M059J (cell line): ENCODE measurements at places on chromosomes 1 and 21. TPM values are rescaled to one million over a fixed set of nuclear protein-coding genes. Genes with fewer than 3 reads are reported as not detected.

DNA sequence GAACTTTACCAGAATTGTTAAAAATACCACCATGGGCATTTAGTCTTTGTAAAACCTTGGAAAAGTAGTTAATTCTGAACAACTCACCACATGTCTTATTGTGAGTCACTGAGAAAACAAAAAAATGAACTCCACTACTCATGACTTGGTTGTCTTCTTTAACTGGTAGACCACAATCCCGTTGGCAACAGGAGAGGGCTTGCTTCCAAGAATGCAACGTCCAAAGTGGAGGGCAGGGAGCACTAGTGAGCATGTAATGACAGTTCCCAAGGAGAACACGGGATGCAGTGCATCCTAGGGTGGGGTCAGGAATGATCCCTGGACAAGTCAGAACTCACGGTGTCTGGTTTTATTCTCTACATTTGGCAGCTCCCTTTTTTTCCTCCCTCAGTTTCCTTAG is 15.2 kb upstream of the HMCN1 start:
- peak; percentile 94 for DNase-seq

The NUDT17 gene
- total RNA-seq = 3.1 and 3.2 TPM in 2 replicates

The HMGCL gene
- total RNA-seq = 41.8 and 43.2 TPM in 2 replicates

The MLLT11 gene
- total RNA-seq = 43.2 and 46.5 TPM in 2 replicates

- DNase-seq = no peak
These were observed 20.7 kb upstream of the ATP1A1 start for GRCh38 chr1:116352349-116352813.

DNA sequence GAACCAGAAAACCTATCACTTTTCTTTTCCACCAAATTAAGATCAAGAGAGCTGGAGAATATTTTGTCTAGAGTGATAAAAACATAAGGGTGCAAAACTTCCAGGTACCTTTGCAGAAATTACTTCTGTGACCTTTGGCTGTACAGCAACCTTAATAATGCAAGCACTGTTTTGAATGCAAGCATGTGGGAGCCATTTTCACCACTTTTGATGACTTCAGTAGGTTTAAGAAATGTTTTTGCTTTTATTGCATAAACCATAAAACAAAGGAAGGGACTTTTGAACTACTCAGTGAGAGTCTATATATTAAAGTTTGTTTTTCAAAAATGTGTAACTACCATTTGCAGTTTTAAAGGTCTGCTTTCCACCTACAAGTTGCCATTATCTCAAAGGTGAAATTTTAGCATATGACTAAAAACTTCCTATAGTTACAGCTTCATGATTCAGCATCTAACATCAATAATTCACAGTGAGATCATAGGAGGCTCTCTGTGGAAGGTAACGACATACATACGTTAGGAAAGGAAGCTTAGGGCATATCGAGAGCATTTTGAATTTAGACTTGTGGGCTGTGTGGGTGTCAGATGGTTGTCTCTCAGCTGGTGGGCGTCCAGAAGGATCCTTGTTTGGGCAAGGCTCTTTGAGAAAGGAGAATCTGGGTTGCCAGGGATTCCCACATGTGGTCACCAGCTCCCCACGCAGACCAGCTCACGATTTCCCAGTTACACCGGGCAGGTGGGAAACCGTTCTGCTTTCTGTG is 1.1 kb upstream of the GADD45A start:
- DNase-seq = peak; percentile 35

The LCE1B gene
- not detected in 2 replicates for total RNA-seq

The KCNE2 gene
- 0.10 TPM in 1 of 2 replicates, not detected in the other for total RNA-seq

The CRYBG2 gene
- total RNA-seq = 0.42 and 2.0 TPM in 2 replicates

The CASZ1 gene
- 1.8 and 6.0 TPM in 2 replicates for total RNA-seq

GRCh38 chr1:56920591-56921001 is 45.2 kb downstream of the C8B start:
- no peak for DNase-seq
